Activated CD4-positive, alpha-beta T cell treated with anti-CD3 and anti-CD28 coated beads for 36 hours (primary cell): ENCODE measurements at places on chromosomes 4 and X. TPM values are rescaled to one million over a fixed set of nuclear protein-coding genes. Genes with fewer than 3 reads are reported as not detected.

Gene SPANXA1
- not detected for total RNA-seq

Gene FABP2
- total RNA-seq = not detected

Gene GLRA3
- total RNA-seq = not detected

DNA sequence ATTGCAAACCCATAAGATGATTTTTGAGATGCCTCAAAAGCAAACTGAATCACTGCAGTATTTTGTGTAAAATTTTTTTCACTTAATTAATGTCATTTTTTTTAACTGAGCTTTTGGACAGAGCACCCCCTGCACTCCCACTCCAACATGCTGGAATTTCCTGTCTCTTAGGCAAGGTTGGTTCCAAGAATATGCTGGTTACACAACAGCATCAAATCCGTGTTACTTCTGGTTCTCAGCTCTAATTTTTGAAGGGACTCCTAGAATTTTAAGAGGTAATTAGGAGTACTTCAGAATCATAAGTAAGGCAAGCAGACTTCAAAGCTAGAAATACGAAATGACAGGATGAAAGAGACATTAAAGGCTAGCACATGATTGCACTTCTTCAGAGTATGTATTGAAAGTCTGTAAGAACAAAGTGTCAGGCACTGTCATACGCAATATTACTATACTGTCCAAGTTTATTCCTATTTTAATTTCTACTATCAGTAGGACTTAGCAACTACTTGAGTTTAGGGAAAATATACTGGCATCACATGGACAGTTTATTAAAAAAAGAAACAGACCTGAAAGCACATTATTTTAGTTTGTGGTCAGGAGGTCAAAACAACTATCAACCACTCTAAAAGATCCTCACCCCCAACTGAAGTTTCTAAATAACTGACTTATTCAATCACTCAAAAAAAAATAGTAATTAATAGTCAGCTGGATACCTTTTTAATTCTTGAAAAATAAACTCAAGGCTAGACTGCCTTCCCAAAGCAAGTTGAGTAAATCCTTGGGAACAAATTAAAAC is 1.6 kb upstream of the JCHAIN start:
- no peaks in the 10 kb centered on the region for H3K36me3 ChIP-seq
- no peak overlapping the region for H3K27ac ChIP-seq
- no peak for DNase-seq
- H3K4me3 ChIP-seq = no peak overlapping the region
- H3K27me3 ChIP-seq = no peaks in the 10 kb centered on the region

Gene ASB5
- not detected for total RNA-seq
